Activated CD8-positive, alpha-beta T cell treated with anti-CD3 and anti-CD28 coated beads, Interleukin-2, amount 10 ng/mL, durations not matched to agents 7 days and 5 days (primary cell): ENCODE measurements at places on chromosomes 3 and 15. TPM values are rescaled to one million over a fixed set of nuclear protein-coding genes. Genes with fewer than 3 reads are reported as not detected.
A peak's percentile ranks its signal among the peaks of the same experiment; 100 is the strongest.

The CHRM5 gene
- total RNA-seq: not detected

The PCYT1A gene
- total RNA-seq: 57.3 TPM

The FOXB1 gene
- total RNA-seq: 0.52 TPM

The CCRL2 gene
- 11.2 TPM for total RNA-seq

The RYR3 gene
- total RNA-seq: not detected

GRCh38 chr15:77160562-77161478, 89.9 kb upstream of the TSPAN3 start:
- DNase-seq: no peak
- H3K4me3 ChIP-seq: peak overlapping the region; percentile 8
- no peaks in the 10 kb centered on the region for H3K27me3 ChIP-seq

DNA sequence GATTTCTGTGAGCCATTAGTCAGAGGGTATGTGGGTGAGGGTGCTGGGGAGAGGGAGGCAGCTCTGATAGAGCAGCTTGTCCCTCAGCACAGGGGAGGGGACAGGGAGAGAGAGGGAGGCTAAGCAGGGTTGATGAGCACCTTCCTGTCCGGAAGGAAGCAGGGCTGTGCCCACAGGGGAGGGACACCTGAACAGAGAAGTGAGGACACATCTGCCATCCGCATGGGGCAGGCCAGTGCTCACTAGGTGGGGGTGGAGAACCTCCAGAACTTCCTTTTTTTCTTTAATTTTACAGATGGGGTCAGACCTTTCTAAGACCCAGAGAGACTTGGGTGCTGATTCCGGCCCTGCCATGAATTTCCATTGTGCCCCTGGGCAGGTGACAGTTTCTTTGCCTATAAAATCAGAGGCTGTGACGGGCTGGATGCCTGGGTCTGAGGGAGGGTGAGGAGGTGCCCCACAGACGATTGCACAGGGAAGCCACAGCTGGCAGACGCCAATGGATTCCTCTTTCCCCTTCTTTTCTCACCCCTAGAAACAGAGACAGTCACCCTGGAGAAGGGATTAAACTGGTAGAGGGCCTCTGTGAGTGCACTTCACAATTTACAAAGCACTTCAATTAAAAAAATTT, 4.1 kb upstream of the TGM5 start:
- DNase-seq: peak; percentile 54
- peaks cover 17% of the 10 kb centered on the region for H3K27me3 ChIP-seq
- peaks cover 7% of the 10 kb centered on the region for H3K36me3 ChIP-seq
- H3K27ac ChIP-seq: peak overlapping the region; percentile 74

- peak; percentile 82 for DNase-seq
- H3K36me3 ChIP-seq: peaks cover 28% of the 10 kb centered on the region
- H3K27ac ChIP-seq: no peak overlapping the region
These were observed 22.5 kb downstream of the GLB1 start for GRCh38 chr3:33074217-33075067.

DNA sequence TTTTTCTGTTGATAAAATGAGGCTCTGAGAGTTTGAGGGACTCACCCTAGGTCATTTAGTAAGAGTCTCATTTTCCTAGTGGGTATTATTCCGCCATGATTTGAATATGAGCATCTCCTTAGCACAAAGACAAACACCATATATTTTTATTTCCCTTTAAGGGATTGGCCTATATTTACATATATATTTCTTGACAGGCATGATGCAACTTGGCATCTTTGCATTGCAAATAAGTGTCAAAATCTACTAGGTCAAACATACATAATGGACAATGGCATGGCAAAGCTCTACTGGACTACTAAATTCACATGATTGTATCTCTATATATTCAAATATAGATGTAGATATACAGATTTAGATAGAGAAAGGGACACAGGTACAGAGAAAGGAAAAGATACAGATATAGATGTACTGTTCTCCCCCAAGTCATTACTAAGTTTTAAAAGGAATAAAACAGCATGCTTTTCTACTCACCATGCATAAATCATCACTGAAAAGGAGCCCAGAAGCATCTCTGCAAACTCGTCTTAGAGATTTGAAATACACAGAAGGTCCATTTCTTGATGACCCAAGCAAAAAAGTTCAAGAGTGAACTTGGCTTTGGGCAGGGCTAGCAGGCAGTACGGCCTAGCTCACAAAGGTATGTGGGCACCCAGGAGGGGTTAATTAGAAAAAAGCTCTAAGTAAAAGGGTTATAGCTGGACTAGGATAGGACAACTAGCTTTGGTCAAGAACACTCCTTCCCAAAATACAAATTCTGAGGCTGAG, 495.8 kb downstream of the NTRK3 start:
- no peak overlapping the region for H3K4me3 ChIP-seq
- no peaks in the 10 kb centered on the region for H3K27me3 ChIP-seq
- peaks cover 10% of the 10 kb centered on the region for H3K4me1 ChIP-seq
- no peak overlapping the region for H3K27ac ChIP-seq
- H3K36me3 ChIP-seq: peaks cover 8% of the 10 kb centered on the region

GRCh38 chr15:45129651-45130129, at the start of the genes DUOX1 and DUOXA1:
Gene DUOX1, plus strand, starts transcription at chr15:45129994. Its CDS starts 1,973 bp downstream, at chr15:45131967.
Gene DUOXA1, minus strand, starts transcription at chr15:45129879. Its CDS starts 6,865 bp downstream, at chr15:45123014.
- peaks cover 76% of the 10 kb centered on the region for H3K27me3 ChIP-seq
- H3K27ac ChIP-seq: no peak within 1 kb of the TSS
- peaks cover 2% of the 10 kb centered on the region for H3K4me1 ChIP-seq

GRCh38 chr3:17640466-17640865, 102.0 kb downstream of the TBC1D5 start:
- no peak overlapping the region for H3K27ac ChIP-seq
- H3K4me3 ChIP-seq: no peak overlapping the region
- H3K36me3 ChIP-seq: peaks cover 8% of the 10 kb centered on the region
- peaks cover 5% of the 10 kb centered on the region for H3K4me1 ChIP-seq
- H3K27me3 ChIP-seq: no peaks in the 10 kb centered on the region
- no peak for DNase-seq

GRCh38 chr15:73602992-73603391, 30.2 kb downstream of the NPTN start:
- peaks cover 13% of the 10 kb centered on the region for H3K4me1 ChIP-seq
- no peaks in the 10 kb centered on the region for H3K27me3 ChIP-seq
- no peak for DNase-seq
- H3K36me3 ChIP-seq: peaks cover 5% of the 10 kb centered on the region
- H3K27ac ChIP-seq: no peak overlapping the region

- no peaks in the 10 kb centered on the region for H3K36me3 ChIP-seq
- H3K27me3 ChIP-seq: no peaks in the 10 kb centered on the region
- H3K4me3 ChIP-seq: no peak overlapping the region
- no peak for DNase-seq
- no peaks in the 10 kb centered on the region for H3K4me1 ChIP-seq
- H3K27ac ChIP-seq: no peak overlapping the region
These were observed 728.1 kb upstream of the GRM7 start for GRCh38 chr3:6132684-6133432.
